ENCODE measurements at places on chromosomes 5 and 9.

- peak; percentile 43 for DNase-seq
Observed at GRCh38 chr9:122346478-122347347, 24.1 kb upstream of the PTGS1 start.

- no peak for DNase-seq
Observed at GRCh38 chr5:97906135-97906534, 723.1 kb upstream of the RIOK2 start.

- DNase-seq = no peak
Observed at GRCh38 chr9:137321726-137322361, 19.8 kb upstream of the NRARP start.

- no peak for DNase-seq
Observed at GRCh38 chr5:116703941-116704340, 129.3 kb upstream of the SEMA6A start.

GRCh38 chr5:14379739-14380497, 201.7 kb upstream of the OTULINL start:
- no peak for DNase-seq
